Stimulated activated CD8-positive, alpha-beta memory T cell treated with anti-CD3 and anti-CD28 coated beads, Interleukin-2, amount 100 ng/mL, for 1 hour (primary cell): ENCODE measurements at places on chromosomes 4 and X.

GRCh38 chrX:111270339-111270738 is at the start of gene CAPN6:
CAPN6 (minus strand) TSS chrX:111270483; CDS start chrX:111263936, 6,547 bp downstream.
- no peak for DNase-seq

GRCh38 chrX:39264023-39264422 is 462.8 kb downstream of the MID1IP1 start:
- no peak for DNase-seq

DNA sequence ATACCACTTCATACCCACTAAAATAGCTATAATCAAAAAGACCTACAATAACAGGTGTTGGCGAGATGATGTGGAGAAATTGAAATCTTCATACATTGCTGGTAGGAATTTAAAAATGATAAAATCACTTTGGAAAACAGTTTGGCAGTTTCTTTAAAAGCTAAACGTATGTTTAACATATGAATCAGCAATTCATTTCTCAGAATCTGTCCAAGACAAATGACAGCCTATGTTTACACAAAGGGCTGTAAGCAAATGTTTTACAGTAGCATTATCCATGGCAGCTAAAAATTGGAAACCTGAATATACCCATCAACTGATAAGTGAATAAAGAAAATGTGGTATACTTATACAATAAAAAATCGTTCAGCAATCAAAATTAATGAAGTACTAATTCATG is 33.0 kb upstream of the ABCG2 start:
- DNase-seq, result no peak

- no peak for DNase-seq
These were observed 9.5 kb downstream of the XPNPEP2 start for GRCh38 chrX:129748305-129748704.

GRCh38 chrX:17633546-17633945 is 103.7 kb upstream of the SCML1 start:
- DNase-seq, result no peak

- no peak for DNase-seq
These were observed 99.5 kb downstream of the CCSER1 start for GRCh38 chr4:90226734-90227133.

DNA sequence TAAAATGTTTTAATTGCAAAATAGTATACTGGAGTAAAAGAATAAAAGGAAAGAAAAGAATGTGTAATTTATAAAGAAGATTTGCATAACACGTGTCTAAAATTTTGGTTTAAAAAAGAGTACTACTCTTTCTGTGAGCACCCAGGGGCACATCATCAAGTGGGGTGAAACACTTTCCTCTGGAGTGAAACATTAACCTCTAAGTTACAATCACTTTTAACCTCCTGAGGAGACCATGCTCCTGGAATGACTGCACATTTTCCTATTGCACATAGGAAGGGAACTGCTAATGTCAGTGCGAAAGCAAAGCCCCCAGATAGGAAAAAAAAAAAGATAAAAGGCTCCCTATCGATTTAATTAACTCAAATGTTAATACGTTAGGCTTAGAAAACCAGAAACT is 13.3 kb downstream of the VEGFC start:
- DNase-seq, result no peak
